Right renal pelvis (tissue), 4 donors: ENCODE measurements at places on chromosomes 13 and 19.

GRCh38 chr13:80389073-80390038 lies 48.4 kb upstream of the SPRY2 start:
- DNase-seq: no peak

- no peak for DNase-seq
Observed at GRCh38 chr19:54551293-54551692, 22.3 kb upstream of the LILRA2 start.

DNA sequence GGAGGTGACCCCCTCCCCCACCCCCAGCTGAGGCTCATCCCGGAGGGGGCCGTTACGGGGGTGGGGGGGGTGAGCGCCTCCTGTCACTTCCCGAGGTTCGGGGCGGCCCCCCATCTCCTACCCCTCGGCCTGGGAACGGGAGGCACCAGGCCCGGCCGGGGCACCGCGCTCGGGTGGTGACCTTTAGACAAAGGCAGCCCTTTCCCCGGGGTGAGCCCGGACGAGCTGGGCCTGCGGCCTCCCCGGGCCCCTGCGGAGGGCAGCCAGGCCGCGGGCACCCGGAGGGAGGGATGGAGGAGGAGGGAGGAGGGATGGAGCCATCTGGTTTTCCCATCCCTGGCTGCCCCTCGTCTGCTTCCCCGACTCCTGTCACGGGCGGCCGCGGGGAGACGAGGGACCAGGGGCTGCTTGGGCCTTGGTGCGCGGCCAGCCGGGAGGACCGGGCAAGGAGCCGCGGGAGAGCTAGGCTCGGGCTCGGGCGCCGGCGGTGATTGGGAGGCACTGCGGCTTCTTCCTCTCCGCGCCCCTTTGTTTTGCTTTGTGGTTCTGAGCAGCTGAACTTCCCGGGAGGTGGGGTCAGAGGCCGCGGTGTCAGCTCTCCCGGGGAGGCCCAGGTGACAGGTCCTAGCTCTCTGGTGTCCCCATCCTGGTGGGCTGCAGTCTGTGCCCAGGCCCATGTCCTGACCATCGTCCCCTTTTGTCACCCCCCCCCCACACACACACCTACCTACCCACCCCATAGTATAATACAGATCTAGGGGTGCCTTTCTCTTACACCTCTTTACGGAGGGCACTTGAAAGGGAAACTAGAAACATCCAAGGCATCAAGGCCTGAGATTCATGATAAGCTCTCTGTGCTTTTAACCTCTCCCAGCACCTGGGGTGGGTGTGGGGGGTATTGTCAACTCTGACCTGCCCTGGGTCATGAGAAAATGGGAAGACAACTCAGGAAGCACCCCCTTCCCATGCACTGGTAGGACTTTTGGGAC lies 1.3 kb downstream of the BICRA start:
- no peak for DNase-seq

- DNase-seq: no peak
Observed at GRCh38 chr19:7589822-7590221, 5.8 kb upstream of the CAMSAP3 start.

DNA sequence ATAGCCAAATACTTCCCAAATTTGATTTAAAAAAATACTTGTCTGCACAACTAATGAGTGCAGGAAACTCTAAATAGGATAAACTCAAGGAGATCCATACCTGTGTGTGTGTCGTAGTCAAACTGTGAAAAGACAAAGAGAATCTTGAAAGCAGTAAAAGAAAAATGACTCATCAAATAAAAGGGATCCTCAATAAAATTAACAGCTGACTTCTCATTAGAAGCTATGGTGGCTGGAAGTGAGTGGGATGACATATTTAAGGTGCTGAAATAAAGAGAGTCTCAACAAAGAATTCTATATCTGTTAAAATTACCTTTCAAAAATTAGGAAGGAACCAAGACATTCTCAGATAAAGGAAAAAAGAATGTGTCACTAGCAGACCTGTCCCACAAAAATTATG lies 13.7 kb downstream of the RNASEH2B start:
- DNase-seq: no peak

DNA sequence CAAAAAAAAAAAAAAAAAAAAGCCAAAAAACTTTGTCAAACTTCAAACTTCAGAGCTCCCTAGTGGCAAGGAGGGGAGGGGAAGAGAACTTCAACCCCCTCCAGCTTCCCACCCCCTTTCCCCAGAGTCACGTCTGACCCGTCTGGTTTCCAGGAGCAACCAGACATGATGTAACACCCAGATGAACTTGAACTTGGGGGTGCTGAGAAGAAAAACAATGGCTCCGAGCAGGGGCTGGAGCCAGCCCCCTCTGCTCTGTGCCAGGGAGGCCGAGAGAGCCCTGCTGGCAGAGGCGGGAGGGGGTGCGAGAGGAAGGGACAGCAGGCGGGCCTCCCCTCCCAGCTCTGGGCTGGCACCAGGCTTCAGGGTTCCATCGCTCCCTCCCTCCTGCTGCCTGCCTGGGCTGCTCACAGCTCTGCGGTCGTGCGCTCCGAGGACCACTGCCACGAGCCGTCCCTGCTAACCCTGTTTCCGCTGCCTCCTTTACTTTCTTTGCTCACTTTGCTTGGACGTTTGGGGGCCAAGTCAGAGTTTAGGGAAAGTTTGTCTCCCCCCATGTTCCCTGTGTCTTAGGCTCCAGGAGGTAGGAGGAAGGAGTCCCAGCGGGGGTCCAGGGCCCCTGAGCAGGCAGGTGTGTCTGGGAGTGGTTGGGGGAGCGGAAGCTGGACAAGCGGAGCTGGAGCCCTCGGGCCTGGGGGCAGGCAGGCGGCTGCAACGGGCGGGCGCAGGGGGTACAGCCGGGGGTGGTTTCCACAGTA lies 11.1 kb downstream of the LYL1 start:
- DNase-seq: no peak

DNA sequence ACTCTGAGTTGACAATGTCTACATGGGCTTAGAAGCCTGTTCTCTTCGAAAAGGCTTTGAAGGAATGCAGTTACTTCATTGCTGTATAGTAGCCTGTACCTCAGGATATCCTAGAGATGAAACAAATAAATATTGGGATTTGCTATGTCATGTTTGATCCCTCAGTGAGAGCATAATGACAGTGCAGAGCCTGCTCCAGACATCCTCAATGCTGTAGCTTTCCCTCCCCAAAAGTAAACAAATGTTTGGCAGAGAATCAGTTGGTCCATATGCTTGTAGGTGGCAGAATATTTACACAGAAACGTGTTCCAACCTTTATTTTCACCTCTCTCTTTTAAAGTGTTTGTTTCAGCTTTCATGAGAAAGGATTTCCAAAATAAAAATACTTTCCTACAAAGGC lies 515.3 kb upstream of the SGCG start:
- DNase-seq: no peak

- DNase-seq: no peak
Observed at GRCh38 chr19:53883741-53884140, 1.7 kb downstream of the PRKCG start.

DNA sequence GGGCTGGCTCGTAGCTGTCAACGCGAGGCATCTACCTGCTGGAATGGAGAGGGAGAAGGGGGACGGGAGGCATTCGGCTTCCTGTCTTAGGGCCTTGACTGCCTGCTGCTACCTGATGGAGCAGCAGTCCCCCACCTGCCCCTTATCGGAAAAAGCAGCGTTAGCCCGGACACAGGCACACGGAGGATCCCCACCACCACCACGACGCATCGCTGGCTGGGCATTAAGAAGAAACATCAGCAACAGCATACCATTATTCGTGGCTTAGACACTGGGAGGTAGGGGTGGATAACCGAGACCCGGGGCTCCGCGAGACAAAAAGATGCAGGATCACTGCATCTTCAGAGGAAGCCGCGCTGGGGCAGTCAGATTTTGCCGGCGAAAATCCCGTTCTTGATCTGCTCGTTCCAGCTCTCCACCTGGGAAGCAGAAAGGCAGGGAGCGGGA lies 1.1 kb downstream of the COX6B2 start:
- DNase-seq: no peak

GRCh38 chr13:92029641-92030040 lies 631.2 kb downstream of the GPC5 start:
- DNase-seq: no peak

- no peak for DNase-seq
Observed at GRCh38 chr19:15251010-15251748, 18.9 kb upstream of the EPHX3 start.

- DNase-seq: no peak
Observed at GRCh38 chr13:37144661-37145060, 39.2 kb upstream of the CSNK1A1L start.
